ENCODE measurements at places on chromosomes 5 and 9. TPM values are rescaled to one million over a fixed set of nuclear protein-coding genes. Genes with fewer than 3 reads are reported as not detected.

The PPP1R26 gene
- 14.2 TPM for total RNA-seq

- H3K36me3 ChIP-seq = no peaks in the 10 kb centered on the region
- DNase-seq = no peak
- H3K4me3 ChIP-seq = no peak overlapping the region
These were observed 116.0 kb upstream of the PPP1R26 start for GRCh38 chr9:135363596-135363995.

DNA sequence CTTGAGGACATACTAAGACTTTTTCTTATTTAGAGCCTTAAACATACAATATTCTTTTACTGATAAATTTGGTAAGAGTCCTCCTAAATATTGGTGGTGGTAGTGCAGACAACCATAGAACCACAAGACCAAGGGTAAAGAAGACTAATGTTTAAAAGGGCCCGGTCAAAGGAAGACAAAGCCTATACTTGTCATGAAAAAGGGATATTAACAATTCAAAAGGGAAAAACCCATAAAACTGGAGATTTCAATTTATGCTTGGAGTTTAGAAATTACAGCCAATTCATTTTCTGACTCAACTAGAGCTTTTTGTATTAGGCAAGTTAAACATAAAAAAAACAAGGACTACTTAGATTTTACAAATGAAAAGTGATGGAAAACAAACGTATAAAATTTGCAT lies 24.4 kb downstream of the FEM1C start:
- H3K4me3 ChIP-seq = no peak overlapping the region
- no peak for DNase-seq
- H3K27me3 ChIP-seq = no peaks in the 10 kb centered on the region
- peaks cover 2% of the 10 kb centered on the region for H3K36me3 ChIP-seq

- H3K4me3 ChIP-seq = peak overlapping the region; percentile 87
- H3K36me3 ChIP-seq = no peaks in the 10 kb centered on the region
These were observed 720 bp downstream of the NOTCH1 start for GRCh38 chr9:136544964-136545691.

GRCh38 chr5:87081511-87082372 lies 185.9 kb upstream of the RASA1 start:
- H3K27ac ChIP-seq = no peak overlapping the region
- H3K27me3 ChIP-seq = no peaks in the 10 kb centered on the region
- DNase-seq = no peak
- H3K4me3 ChIP-seq = no peak overlapping the region
